ENCODE measurements at places on chromosomes 16 and 17.

GRCh38 chr16:56961386-56961785 is 364 bp upstream of the CETP start:
- no peak for DNase-seq

DNA sequence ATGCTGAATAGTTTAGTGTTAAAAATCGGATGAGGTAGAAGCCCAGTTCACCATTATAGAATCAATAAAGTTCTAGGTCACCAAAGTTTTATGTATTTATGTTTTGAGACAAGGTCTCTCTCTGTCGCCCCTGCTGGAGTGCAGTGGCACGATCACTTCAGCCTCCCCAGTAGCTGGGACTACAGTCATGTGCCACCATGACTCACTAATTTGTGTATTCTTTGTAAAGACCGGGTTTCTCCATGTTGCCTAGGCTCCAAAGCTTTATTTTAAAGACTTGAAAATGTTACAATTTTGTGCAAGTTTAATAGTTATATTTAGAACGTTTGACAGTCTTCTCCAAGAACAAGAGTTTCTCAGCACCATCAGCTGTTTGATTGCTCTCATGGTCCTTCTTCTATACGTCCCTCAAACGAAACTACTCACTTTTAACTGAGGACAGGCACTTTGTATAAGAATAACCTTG is 32.1 kb downstream of the NDE1 start:
- DNase-seq: no peak

DNA sequence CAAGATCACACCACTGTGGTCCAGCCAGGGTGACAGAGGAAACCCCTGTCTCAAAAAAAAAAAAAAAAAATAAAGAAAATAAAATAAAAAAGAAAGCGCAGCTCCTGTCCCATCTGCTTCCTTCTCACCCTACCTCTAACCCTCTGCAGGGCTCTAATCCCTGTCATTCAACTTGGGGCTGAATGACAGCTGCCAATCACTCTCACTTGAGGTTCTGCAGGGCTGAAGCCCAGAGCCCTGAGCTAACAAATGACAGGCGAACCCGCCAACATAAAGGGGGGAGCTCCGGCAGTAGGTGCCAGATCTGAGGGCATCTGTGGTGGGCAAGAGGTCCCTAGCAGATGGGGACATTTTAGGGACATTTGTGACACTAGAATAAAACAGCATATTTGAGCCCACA is 44.3 kb downstream of the ENGASE start:
- DNase-seq: no peak

DNA sequence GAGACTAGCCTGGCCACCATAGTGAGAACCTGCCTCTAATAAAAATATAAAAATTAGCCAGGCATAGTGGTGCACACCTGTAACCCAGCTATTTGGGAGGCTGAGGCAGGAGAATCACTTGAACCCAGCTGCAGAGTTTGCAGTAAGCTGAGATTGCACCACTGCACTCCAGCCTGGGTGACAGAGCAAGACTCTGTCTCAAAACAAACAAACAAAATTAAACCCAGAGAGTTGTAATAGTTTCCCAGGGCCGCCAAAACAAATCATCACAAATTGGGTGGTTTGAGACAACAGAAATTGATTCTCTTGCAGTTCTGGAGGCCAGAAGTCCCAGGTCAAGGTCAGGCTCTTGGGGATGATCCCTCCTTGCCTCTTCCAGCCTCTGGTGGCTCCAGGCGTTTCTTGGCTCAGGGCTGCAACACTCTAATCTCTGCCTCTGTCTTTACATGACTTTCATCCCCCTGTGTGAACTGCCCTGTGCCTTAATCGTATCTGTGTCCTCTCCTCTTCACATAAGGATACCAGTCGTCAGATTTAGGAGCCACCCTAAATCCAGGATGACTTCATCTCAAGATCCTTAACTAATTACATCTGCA is 100.3 kb upstream of the NOL11 start:
- DNase-seq: no peak

DNA sequence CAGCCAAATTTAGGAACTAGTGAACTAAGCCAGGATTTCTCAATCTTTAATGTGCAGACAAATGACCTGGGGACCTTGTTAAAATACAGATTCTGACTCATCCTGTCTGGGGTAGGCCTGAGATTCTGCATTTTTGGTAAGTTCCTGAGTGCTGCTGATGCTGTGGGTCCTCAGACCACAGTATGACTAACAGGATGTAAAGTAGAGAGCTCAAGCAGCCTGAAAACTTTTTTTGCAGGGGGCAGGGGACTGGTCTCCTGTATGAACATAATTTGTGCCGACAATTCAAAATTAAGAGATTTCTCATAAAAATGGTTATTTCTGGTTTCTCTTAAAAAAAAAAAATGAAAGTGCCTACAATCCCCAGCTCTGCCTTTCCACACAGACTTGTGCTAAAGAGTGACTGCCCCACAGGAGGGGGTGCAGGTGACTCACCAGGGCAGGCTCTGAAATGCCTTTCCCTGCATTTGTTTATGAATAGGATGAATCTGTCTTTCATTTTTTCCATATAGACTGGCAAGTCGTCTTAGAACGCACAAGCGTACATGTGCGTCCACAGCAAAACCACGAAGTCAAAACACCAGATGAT is 271.5 kb downstream of the PHKB start:
- no peak for DNase-seq

- DNase-seq: no peak
These were observed 507.8 kb upstream of the CA10 start for GRCh38 chr17:52666264-52666663.

GRCh38 chr17:32335046-32335445 is 6.9 kb downstream of the C17orf75 start:
- no peak for DNase-seq

GRCh38 chr16:88022076-88023042 is 71.1 kb downstream of the BANP start:
- DNase-seq: no peak

GRCh38 chr17:61511480-61512182 is 59.4 kb downstream of the TBX4 start:
- DNase-seq: no peak

GRCh38 chr16:17360693-17361122 is 110.1 kb downstream of the XYLT1 start:
- DNase-seq: no peak

DNA sequence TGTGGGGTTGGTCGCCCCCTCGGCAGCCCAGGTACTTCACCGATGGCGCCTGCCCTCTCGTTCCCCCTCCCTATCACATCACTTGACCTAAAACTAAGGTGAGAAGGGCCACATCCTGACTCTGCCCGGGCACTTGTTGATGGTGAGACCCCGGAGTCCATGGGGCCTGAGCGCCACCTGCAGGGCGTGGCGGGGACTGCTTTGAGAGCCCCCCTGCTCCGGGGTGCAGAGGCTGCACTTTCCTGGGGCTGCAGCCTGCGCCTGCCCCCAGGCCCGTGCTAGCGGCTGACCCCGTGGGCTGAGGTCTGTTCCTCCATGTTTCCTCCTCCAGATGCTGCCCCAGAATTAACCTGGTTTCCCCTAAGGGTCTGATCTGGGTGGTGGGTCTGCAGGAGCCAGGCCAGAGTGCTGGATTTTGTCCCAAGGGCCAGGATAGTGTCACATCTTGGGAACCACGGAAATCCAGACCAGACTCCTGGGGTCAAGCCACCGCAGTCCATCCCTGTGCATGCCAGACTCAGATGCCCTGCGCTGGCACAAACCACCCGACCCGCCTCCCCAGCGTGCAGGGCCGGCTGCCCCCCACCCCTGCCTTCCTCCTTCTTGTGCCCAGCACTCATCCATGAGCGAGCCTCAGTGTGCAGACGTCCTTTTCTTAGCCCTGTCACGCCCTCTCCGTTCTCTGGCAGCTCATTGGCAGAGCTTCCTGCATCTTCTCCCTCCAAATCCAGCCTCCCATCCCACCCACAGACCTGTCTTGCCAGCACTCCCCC is 2.7 kb downstream of the NDUFAF8 start:
- DNase-seq: peak; percentile 71

DNA sequence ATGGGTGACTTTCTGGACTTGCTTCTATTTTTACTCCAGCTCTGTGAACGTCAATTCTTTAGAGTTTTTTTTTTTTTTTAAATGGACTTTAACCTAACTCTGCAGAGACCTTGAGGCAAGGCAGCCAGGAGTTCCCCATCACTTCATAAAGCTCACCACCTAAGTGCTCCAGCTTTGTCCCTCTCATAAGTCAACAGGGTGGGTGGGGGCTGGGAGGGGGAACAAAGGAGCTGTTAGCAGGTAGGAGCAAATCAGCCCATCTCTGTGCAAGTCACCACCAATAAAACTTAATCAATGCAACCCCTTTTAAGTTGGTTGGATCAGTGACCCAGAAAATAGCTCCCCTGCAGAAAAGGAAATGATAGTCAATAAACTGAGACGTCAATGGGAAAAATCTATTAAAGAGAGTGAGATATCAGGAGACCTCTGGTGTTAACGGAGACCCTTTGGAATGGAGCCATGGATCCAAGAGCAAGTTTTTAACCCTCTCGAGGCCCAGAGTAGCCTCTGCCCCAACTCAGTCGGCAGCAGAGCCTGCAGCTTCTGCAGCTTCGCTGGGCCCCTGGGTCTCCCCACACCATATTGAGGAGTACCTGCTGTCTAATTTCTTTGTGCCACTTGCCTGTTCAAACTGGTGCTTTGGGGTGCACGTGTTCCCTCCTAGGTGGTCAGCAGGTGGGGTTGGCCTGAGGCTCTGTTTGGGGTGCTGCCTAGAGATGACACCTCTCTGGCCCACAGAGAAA is 27.6 kb upstream of the ETV4 start:
- no peak for DNase-seq

- DNase-seq: no peak
These were observed 83.3 kb downstream of the WDR59 start for GRCh38 chr16:74901606-74902005.

DNA sequence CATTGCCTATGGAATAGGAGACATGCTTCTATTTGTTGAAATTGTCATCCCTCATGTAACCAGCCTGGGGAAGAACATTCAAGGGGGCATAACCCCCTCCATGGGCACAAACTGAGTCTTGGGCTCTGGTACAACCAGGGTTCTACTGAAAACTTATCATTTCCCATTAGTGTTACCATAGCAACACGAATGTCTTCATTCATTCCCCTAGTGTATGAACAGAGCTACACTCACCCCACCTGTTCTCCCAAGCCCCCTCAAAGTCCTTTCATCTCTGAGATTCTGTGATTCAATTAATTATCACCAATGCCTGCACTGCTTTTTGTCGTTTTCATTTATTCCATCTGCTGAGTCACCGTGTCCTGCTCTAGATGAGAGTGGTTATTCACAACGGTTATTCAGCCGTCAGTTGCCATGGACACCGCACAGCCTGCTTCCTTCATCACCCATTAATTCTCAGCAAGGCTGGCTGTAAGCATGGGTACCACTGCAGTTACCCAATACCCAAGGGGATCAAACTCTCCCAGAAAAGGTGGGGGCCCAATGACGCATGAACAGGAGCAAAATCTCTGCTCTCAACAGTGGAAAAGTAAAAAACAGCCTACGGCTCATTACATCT is 1.6 kb upstream of the GAST start:
- DNase-seq: no peak

- no peak for DNase-seq
These were observed 15.9 kb upstream of the SMG1 start for GRCh38 chr16:18942061-18942460.

DNA sequence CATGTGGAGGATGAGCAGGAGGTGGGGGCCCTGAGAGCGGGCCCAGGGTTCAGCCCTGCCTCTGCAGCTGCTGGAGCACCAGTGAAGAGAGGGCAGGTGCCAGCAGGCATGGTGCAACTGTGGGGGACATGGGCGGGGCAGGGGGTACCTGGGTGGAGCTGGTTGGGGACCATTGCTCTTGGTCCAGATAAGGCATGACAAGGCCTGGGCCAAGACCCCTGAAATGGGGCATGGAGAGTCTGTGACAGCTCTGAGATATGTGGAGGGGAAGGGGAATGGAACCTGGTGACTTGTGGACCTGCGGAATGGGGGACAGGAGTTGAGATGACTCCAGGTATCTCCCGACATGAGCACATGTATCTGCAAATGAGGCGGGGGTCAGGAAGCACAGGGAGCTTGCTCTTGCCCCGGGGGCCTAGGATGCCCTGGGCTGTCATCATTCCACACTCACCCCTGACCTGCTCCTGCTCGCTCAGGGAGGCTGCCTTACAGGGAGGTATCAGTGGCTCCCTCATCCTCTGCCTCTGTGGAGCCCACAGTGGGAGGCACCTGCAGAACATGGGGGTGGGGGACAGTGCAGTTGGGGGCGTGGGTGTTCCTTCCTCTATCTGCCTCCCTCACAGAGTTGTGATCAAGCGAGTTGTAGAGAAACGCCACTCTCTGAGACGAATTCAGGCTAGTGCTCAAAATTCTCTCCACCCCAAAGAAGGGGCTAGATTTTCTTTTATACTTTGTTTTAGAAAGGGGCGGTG is 40.2 kb downstream of the TMEM235 start:
- no peak for DNase-seq

GRCh38 chr17:50949128-50949988 is 83.2 kb upstream of the TOB1 start:
- no peak for DNase-seq

- no peak for DNase-seq
These were observed 3.1 kb downstream of the BANP start for GRCh38 chr16:87954361-87954760.

DNA sequence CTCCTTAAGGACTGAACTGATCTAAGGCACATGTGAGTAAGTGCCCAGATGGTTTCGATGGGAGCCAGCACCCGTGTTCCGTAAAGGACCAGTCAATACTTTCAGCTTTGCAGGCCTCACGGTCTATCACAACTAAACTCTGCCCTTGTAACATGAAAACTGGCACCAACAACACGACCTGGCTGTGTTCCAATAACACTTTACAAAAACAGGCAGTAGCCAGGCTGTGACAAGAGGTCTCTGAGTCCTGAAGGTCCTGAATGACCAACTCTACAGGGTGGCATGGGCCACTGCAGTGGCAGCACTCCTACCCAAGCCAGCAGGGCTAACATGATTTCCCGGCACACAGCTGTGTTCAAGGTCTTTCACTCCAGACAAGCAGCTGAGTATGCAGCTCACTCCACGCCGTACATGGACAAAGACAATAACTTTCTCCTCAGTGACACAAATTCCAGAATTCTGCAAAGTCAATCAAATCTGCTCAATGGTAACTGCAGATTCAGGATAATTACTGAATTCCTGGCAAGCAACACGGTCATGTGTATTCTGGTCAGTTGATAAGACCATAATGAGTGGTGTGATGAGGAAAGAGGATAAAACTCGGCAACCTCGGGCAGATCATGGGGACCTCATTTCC is 15.3 kb downstream of the NPLOC4 start:
- DNase-seq: no peak

Data from right forelimb (tissue), 1 donor.